ENCODE measurements at places on chromosomes 2 and 18.

DNA sequence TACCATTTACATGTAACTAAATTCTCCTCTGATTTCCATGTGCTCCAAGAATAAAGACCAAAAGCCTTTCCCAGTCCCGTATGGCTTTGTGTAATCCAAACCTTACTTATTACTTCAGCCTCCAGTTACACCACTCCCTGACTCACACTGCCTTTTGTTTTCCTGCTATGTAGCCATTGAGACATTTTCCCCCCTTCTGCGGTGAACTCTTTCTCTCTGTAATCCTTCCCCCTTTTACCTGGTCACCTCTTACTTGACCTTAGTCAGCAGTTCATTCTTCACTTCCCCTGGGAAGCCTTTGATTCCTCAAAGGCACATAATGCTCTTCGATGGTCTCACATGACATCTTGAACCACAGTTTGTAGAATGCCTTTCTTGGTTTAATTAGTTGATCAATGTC is 256.0 kb upstream of the FANCL start:
- no peak for DNase-seq

- DNase-seq, result no peak
Observed at GRCh38 chr2:25381502-25381901, 39.8 kb upstream of the DNMT3A start.

- DNase-seq, result no peak
Observed at GRCh38 chr18:62329691-62330454, 4.8 kb downstream of the TNFRSF11A start.

DNA sequence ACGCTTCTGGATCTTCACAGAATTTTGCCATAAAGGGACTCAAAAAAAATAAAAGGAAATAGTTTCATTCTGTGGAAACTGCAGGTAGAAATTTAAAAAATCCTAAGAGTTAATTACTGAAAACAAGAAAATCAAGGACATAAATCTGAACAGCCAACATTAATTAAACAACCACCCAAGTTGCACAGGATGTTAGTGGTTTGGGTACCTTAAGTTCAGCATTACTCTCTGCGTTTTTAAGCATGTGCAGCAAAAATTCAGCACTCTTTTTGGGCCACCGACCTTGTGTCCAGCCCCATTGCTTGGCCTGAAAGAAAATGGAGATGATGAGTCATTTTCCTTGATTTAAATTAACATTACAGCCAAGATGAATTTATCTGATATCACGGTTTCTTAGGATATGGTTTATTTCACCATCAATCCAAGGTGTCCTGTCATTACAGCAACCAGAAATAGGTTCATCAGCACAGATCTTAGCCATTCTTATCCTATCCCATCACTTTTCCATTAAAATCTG is 3.3 kb upstream of the C18orf32 start:
- no peak for DNase-seq

- no peak for DNase-seq
Observed at GRCh38 chr2:96264086-96264485, 1.7 kb downstream of the TMEM127 start.
